Fibroblast of skin of abdomen (primary cell): ENCODE measurements at places on chromosomes 11 and 22.

DNA sequence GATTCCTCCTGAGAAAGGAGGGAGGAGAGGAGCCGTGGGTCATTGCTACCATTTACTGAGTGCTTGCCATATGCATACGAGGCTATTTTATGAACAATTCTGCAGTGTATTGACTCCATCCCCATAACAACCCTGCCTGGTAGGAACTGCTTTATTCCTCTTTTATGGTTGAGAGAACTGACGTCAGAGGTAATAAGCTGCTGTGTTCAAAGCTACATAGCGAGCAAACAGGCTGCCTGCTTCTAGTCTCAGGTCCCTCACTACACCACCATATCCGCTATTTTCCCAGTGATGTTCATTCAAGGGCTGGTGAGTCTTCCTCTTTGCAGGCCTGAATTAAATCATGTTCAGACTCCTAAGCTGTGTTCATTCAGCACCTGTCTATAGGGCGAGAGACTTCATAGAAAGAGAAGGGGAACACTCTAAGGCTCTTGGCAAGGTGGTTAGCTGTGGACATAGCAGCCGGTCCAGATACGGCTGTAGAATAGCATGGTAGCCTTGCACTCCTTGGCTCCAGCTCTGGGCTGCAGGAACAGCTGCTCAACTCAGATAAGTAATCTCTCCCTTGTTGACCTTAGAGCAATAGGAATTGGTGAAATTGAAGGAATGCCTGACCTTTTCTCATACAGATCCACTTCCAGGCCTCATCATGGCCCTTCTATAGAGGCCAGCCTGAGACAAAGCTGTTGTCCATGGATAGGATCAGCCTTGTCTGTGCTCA lies 82.6 kb downstream of the MICAL2 start:
- no peak for DNase-seq

- no peak for DNase-seq
Measured at GRCh38 chr11:106076171-106076918, 802 bp downstream of the KBTBD3 start.

DNA sequence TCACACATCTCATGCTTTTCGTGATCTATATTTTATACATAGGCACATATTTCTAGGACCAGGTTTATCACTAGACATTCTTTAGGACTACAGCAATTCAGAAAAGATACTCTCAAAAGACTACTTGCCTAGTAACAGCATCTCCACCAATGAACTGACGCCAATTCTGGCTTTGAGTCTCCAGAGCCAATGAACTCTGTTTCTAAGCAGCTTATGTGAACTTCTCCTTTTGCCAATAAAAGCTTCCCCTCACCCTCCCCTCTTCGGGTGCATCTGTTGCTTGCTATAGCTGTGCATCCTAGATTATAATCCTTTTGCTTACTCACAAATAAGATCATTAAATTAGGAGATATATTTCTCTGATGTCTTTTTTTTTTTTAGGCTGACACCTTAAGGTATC lies 11.4 kb upstream of the ANKK1 start:
- DNase-seq = no peak

- DNase-seq = no peak
Measured at GRCh38 chr11:102447193-102447592, 5.4 kb downstream of the TMEM123 start.
